ENCODE measurements at places on chromosomes 3 and 15.

GRCh38 chr3:51722362-51722761, 15.5 kb downstream of the GRM2 start:
- DNase-seq, result no peak

GRCh38 chr15:92383519-92384324, 10.0 kb upstream of the ST8SIA2 start:
- no peak for DNase-seq

GRCh38 chr15:80929689-80930088, 59.9 kb downstream of the MESD start:
- DNase-seq, result no peak

DNA sequence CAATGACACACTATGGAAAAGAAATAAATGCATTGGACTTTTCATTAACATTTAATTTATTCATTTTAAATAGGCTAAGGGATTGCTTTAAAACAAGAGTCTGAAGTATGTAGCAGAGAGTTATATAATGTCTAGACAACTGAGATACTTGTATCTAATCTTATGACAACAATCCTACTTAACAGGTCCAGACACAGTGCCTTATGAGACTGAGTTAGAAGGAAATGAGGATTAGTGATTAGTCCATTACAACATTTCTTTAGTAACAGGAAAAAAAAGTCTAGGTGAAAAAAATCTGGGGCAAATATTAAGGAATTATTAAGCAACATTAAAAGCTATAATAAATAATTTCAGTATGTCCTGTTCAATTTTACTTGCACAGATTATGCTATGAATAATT, 140.6 kb downstream of the MEIS2 start:
- DNase-seq, result no peak

GRCh38 chr15:39084674-39085530, 496.0 kb upstream of the THBS1 start:
- DNase-seq, result no peak

DNA sequence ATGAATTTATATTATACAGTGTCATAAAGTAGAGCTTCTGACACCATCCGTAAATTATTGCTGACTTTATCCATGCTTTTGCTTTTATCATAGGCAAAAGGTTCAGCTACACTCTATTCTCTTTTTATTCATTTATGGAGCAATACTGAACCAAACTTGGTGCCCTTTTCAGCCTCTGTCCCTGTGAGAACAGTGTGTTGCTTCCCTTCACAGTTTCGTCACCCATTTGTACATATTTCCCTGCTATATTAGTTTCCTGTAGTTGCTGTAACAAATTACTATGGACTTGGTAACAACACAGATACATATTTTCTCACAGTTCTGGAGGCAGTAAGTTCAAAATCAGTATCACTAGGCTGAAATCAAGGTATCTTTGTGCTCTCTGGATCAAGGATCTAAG, 2.8 kb upstream of the RPL24 start:
- no peak for DNase-seq

GRCh38 chr3:7401418-7401817, 540.5 kb downstream of the GRM7 start:
- no peak for DNase-seq

DNA sequence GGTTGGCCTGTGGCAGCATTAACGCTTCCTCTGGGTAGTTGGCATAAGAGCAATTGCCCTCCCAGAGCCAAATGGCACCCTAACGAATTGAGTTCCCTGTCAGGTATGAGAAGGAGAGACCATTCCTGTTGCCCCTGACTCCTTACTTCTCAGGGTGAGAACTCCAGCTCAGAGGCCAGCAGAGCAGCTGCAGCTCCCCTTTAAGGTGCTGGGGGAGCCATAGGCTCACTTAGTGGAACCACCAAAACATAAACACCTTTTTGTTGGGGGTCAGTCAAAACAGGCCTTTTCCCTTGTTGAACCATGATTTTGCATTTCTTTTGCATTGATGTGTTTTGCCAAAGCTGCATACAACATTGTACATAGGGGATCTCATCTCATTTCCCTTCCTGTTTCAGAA, 28.1 kb upstream of the LHFPL4 start:
- no peak for DNase-seq

DNA sequence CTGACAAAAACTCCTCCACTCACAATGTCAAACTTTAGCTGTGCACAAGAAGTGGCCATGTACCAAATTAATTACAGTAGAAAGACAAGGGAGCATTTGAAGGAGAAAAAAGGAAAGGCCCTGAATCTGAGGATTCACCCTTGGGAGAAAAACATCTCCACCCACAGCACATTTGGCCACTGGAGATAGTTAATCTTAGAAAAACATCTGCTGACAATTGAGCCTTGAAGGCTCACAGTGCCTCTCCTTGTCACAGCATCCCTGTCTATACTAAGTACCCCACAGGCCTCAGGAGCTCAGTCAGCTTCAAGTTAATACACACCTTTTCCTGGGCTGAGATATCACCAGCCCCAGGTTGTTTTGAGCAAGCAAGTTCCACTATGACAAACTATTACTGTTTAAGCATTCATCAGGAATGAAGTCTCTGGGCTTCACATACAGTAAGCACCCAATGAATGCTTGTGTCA, 78.1 kb upstream of the SETMAR start:
- DNase-seq, result no peak

DNA sequence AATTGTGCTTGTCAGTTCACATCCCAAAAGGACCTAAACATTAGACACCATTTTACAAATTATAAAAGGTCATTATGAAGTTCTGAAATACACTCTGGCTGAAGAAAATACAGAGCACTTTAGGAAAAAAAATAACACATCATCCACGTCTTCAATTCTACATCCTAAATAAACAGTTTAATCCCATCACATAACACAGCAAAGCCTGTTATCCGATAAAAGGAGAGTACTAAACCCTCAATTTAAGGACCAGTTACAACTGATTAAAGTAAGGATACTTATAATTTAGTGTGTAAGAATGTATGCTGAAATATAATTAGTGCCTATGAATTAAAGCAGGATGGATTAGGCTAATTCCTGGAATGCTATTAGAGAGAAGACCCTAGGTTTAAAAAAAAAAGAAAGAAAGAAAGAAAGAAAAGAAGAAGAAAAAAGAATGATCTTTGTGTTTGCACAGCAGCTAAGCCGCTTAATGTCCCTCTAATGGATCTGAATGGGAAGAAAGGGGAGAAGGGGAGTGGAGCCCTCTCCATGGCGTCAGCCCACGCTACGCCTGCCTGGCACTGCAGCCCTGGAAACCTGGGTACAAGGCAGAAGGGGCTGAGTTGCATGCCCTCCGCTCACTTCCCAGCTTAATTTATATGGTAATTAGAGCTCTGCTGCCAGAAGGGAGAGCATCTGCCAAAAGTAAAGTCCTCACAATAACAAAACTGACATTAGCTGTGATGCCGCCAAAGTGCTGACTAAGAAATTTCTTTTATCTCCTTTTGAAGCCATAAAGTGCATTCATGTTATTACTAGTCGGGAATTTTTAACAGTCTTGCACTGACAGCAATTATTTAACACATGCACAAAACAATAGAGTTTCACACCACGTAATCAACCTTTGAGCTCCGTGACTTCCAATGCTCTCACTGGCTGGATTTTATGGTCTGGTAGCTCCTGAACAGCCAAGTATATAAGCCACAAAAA, 90.0 kb downstream of the FSIP1 start:
- no peak for DNase-seq

DNA sequence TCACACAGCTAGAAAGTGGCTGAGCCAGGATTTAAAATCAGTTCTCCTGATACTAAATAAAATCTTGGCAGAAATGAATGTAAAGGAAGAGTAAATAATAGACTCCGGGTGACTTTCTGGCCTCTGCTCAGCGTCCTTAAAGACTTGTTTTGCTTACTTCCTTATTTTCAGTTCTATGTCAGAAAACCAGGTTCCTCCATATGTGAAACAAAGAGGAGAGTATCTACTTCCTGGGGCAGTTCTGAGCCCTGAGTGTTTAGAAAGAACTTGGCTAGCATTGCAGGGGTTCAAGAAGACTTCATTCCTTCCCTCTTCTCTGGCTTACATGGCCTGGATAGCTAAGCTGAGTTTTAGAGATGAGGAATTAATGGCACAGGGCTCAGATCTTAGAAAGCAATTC, 222.8 kb upstream of the TLE3 start:
- no peak for DNase-seq

DNA sequence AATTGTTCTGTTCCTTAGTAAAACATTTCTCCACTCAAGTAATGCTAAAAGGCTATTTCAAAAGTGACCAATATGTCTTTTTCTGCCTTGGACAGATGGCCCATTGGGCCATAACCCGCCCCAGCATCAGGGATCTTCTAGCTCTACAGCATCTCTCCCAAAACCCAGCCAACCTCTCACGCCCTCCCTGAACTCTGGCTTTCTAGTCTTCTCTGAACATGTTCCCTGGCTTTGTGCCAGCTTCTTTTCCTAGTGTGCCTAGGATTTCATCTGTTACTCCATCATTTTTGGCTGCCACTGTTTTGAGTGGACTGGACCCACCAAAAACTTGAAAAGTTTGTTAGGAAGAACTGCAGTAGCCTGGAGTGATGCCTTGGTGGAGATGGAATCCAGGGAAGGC, 30.7 kb downstream of the TRPM1 start:
- DNase-seq, result no peak

GRCh38 chr15:99440029-99440428, 125.8 kb upstream of the MEF2A start:
- no peak for DNase-seq

- DNase-seq, result no peak
Measured at GRCh38 chr3:124664804-124665203, 65.4 kb upstream of the UMPS start.

- DNase-seq, result no peak
Measured at GRCh38 chr15:96331945-96332636, 1.6 kb downstream of the NR2F2 start.

All from activated CD8-positive, alpha-beta memory T cell treated with anti-CD3 and anti-CD28 coated beads for 1 hour (primary cell).